ENCODE measurements at places on chromosomes 12 and 14. TPM values are rescaled to one million over a fixed set of nuclear protein-coding genes. Genes with fewer than 3 reads are reported as not detected.

E2F7 gene
- 0.63 TPM for total RNA-seq

ZCRB1 gene
- 26.9 TPM for total RNA-seq

CD4 gene
- 126 TPM for total RNA-seq

SHMT2 gene
- total RNA-seq: 42.9 TPM

VWF gene
- 0.90 TPM for total RNA-seq

GPR84 gene
- total RNA-seq: not detected

APOF gene
- not detected for total RNA-seq

SLC38A1 gene
- 312 TPM for total RNA-seq

LMO3 gene
- total RNA-seq: 0.13 TPM

TCL1B gene
- 0.53 TPM for total RNA-seq

TAS2R7 gene
- not detected for total RNA-seq

NGDN gene
- total RNA-seq: 63.7 TPM

MYH7 gene
- total RNA-seq: not detected

TTC6 gene
- not detected for total RNA-seq

SERPINA9 gene
- not detected for total RNA-seq

FOXG1 gene
- not detected for total RNA-seq

POLE2 gene
- total RNA-seq: 1.8 TPM

DENR gene
- 50.6 TPM for total RNA-seq

RIN3 gene
- total RNA-seq: 96.1 TPM

MYO1H gene
- not detected for total RNA-seq

SLC7A7 gene
- total RNA-seq: not detected

AMDHD1 gene
- 1.1 TPM for total RNA-seq

LTBP2 gene
- total RNA-seq: 1.1 TPM

HSPB8 gene
- total RNA-seq: not detected

STON2 gene
- total RNA-seq: 0.40 TPM

TAS2R31 gene
- 3.6 TPM for total RNA-seq

GPRC5A gene
- total RNA-seq: 2.0 TPM

CCDC197 gene
- total RNA-seq: not detected

CISTR gene
- not detected for total RNA-seq

SLC2A14 gene
- 0.20 TPM for total RNA-seq

FAIM2 gene
- not detected for total RNA-seq

TM7SF3 gene
- 30.6 TPM for total RNA-seq

KRT7 gene
- total RNA-seq: 3.8 TPM

SAV1 gene
- 11.1 TPM for total RNA-seq

NTN4 gene
- 1.3 TPM for total RNA-seq

C12orf42 gene
- 9.2 TPM for total RNA-seq

GLT1D1 gene
- not detected for total RNA-seq

CFAP54 gene
- total RNA-seq: 0.60 TPM

TNFAIP2 gene
- 2.0 TPM for total RNA-seq

AVPR1A gene
- total RNA-seq: 0.05 TPM

SLC6A15 gene
- not detected for total RNA-seq

KCNC2 gene
- total RNA-seq: not detected

AQP2 gene
- total RNA-seq: not detected

STXBP6 gene
- not detected for total RNA-seq

KRR1 gene
- total RNA-seq: 106 TPM

KLHL33 gene
- 0.65 TPM for total RNA-seq

AQP6 gene
- total RNA-seq: not detected

RND1 gene
- total RNA-seq: 10.5 TPM

EML1 gene
- not detected for total RNA-seq

CRY1 gene
- total RNA-seq: 33.8 TPM

RASSF8 gene
- not detected for total RNA-seq

PRKD1 gene
- 0.28 TPM for total RNA-seq

Measured in T-cell (primary cell).